ENCODE measurements at places on chromosomes 13 and 19. TPM values are rescaled to one million over a fixed set of nuclear protein-coding genes. Genes with fewer than 3 reads are reported as not detected.

GRCh38 chr13:105579821-105580710, 955.4 kb downstream of the EFNB2 start:
- H3K36me3 ChIP-seq, result no peaks in the 10 kb centered on the region
- H3K4me3 ChIP-seq, result no peak overlapping the region
- no peak for DNase-seq
- no peaks in the 10 kb centered on the region for H3K27me3 ChIP-seq

DNA sequence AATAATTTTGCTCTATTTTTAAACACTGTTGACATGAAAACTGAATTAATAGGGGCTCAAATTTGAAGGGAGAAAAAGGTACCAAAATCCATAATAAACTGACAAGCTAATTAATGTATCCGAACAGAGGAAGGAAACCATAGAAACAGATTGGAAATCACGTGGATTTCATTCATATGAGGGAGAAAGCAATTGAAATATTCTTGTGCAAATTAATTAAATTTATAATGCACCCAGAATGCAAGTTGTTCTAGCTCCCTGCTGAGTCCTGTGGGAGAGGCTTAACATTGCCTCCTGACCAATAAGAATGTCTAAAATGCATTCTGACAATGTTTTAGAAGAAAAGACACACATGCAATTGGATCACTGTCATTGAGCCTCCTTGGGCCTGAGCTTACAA, 17.7 kb upstream of the SERPINE3 start:
- no peaks in the 10 kb centered on the region for H3K36me3 ChIP-seq
- H3K27me3 ChIP-seq, result no peaks in the 10 kb centered on the region
- peaks cover 2% of the 10 kb centered on the region for H3K4me1 ChIP-seq

The NDUFA13 gene
- total RNA-seq, result 320 TPM

The CASP14 gene
- total RNA-seq, result not detected

The ZNF177 gene
- 11.5 TPM for total RNA-seq

The DAND5 gene
- total RNA-seq, result 0.20 TPM

- no peaks in the 10 kb centered on the region for H3K4me1 ChIP-seq
- no peak overlapping the region for H3K27ac ChIP-seq
- no peak overlapping the region for H3K4me3 ChIP-seq
- no peaks in the 10 kb centered on the region for H3K36me3 ChIP-seq
- H3K27me3 ChIP-seq, result no peaks in the 10 kb centered on the region
Observed at GRCh38 chr19:17784201-17785008, 10.5 kb upstream of the B3GNT3 start.

GRCh38 chr19:13154911-13155471, 4.8 kb downstream of the IER2 start:
- no peaks in the 10 kb centered on the region for H3K36me3 ChIP-seq
- peak overlapping the region; percentile 88 for H3K27ac ChIP-seq
- no peaks in the 10 kb centered on the region for H3K27me3 ChIP-seq
- peaks cover 16% of the 10 kb centered on the region for H3K4me1 ChIP-seq
- peak overlapping the region; percentile 95 for H3K4me3 ChIP-seq

GRCh38 chr13:96792736-96793403, 201.4 kb downstream of the OXGR1 start:
- no peak overlapping the region for H3K4me3 ChIP-seq
- H3K36me3 ChIP-seq, result no peaks in the 10 kb centered on the region
- no peaks in the 10 kb centered on the region for H3K27me3 ChIP-seq
- no peak for DNase-seq
- no peak overlapping the region for H3K27ac ChIP-seq
- no peaks in the 10 kb centered on the region for H3K4me1 ChIP-seq

The PSG2 gene
- not detected for total RNA-seq

The CYP4F2 gene
- 0.43 TPM for total RNA-seq

The ZNF616 gene
- total RNA-seq, result 18.0 TPM
